ENCODE measurements at places on chromosomes 5 and 9.

GRCh38 chr9:81521892-81522291 lies 167.5 kb downstream of the TLE1 start:
- no peak for DNase-seq

DNA sequence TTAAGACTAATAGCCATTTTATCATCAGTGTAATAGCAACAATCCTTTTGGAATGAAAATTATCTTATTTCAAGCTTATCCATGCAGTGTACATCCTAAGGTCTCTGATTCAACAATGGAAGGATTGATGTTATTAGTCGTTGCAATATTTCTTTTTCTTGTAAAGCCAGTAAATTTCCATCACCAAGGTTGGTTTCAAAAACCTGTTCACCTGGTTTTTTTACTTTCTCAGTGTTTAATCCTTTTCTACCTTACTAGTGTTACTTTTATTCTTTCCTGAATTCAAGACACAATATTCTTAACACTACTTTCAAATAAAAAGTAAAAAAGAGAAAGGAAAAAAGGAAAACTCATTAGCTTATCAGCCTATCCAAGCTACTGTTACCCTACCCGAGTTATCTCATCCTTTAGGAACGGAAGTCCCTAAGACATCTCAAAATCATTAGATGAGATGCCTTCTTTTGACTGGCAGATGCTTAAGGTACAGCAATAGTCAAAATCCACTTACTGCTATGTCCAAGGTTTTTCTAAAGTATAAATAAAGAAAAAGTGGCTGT lies 5.4 kb downstream of the ZFR start:
- no peak for DNase-seq

GRCh38 chr5:74538206-74538661 lies 102.3 kb downstream of the ENC1 start:
- DNase-seq: no peak

GRCh38 chr9:128809831-128810230 lies 8.5 kb upstream of the ENDOG start:
- DNase-seq: no peak

GRCh38 chr9:107982001-107982400 lies 492.4 kb upstream of the KLF4 start:
- no peak for DNase-seq

GRCh38 chr5:171855798-171856763 lies 70.5 kb downstream of the SMIM23 start:
- DNase-seq: no peak

GRCh38 chr9:37295796-37296195 lies 126.7 kb upstream of the GRHPR start:
- DNase-seq: no peak

GRCh38 chr9:121622387-121623203 lies 28.8 kb upstream of the DAB2IP start:
- DNase-seq: no peak

- no peak for DNase-seq
Observed at GRCh38 chr9:13023498-13023897, 248.7 kb downstream of the LURAP1L start.

DNA sequence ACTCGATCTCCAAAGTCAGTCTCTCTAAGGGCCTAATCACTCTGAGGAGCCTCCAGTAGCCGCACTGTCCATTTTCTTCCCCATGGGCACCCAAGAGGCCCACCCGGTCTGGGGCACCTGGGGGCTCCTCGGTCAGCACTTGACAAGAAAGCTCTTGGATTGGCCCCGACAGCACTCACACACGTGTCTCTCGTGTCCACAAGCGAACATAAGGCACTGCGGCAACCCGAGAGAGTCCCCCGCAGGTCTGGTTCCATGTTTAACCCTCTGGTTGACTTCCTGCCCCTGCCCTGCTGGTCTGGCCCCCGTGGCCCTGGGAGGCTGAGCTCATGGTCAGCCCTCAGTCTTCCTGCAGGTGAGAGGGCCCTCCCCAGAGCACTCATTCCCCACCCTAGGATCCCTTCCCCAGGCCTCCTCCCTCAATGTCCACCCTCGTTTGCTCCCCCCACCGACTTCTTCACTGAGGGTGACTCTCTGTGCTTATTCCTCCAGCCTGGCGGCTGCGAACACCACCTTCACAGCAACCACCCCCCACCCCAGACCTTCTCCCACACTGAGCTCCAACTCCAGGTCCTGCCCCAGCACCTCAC lies 16.3 kb upstream of the LRRC14B start:
- no peak for DNase-seq

- no peak for DNase-seq
Observed at GRCh38 chr5:154406231-154406630, 39.6 kb upstream of the SAP30L start.

DNA sequence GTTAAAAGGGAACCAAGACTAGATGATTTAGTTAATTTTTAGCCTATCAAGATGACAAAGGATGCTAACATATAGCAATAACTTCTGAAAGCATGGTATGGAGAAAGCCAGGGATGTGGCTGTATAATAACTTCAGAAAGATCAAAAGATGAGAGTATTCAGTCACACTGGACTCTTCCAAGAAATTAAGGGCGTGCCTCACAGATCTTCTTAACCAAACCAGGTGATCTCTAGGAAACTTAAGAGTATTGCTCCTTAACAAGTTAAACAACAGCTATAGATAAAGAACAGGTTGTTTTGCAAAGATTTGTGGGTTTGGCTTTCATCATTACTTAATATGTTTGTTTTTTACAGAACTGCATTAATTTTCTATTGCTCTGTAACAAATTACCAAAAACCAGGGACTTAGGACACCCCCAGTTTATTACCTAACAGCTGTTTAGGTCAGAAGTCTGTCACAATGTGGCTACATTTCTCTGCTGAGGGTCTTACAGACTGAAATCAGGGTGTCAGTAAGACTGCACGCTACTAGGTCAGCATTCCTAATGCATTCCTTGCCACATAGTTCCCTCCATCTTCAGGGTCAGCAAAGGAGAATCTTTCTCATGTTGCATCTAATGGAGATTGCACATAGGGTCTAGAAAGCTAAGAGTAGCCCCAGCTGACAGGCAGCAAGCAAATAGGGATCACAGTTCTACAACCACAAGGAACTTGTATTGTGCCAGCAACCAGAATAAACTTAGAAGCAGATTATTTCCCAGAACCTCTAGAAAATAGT lies 113.8 kb downstream of the WDR70 start:
- no peak for DNase-seq

- DNase-seq: no peak
Observed at GRCh38 chr9:132670457-132671391, at the start of gene GTF3C4. Gene GTF3C4, plus strand, starts transcription at chr9:132670464. Its CDS starts 135 bp downstream, at chr9:132670599.

DNA sequence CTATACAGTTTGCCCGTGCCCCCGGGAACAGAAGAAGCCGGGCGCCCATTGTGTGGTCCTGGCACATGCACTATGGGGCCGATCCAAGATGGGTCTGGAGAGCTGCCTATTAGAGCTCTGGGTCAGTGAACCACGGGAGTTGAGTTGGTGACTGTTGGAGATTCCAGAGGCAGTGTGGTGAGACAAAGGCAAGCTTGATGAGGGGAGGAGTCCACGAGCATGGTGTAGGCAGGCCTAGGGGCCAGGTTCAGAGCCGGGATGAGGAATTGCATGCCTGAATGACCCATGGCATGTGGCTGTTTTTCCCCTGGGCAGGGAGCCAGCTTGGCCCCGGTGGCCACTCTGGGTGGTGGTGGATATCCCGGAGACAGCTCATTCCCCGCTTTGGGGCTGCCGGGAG lies 84.4 kb upstream of the STC2 start:
- DNase-seq: no peak

DNA sequence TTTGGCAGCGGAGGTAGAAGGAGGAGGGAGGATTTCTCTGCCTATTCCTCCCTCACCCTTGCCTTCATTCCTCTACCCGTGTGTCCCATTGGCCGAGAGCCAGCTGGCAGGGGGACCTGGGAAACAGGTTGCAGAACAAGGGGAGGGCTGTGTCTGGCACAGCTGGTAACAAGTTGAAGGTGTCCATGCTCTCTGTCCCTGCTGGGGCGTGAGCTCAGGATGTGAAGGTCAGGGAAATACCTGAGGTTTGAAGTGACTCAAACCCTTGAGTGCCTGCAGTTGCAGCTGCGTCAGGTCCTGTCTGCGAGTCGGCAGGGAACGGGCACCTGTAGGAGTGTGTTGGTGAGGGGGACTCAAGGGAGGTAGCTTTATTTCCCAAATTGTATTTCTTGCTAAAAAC lies 16.2 kb downstream of the MIGA2 start:
- no peak for DNase-seq

DNA sequence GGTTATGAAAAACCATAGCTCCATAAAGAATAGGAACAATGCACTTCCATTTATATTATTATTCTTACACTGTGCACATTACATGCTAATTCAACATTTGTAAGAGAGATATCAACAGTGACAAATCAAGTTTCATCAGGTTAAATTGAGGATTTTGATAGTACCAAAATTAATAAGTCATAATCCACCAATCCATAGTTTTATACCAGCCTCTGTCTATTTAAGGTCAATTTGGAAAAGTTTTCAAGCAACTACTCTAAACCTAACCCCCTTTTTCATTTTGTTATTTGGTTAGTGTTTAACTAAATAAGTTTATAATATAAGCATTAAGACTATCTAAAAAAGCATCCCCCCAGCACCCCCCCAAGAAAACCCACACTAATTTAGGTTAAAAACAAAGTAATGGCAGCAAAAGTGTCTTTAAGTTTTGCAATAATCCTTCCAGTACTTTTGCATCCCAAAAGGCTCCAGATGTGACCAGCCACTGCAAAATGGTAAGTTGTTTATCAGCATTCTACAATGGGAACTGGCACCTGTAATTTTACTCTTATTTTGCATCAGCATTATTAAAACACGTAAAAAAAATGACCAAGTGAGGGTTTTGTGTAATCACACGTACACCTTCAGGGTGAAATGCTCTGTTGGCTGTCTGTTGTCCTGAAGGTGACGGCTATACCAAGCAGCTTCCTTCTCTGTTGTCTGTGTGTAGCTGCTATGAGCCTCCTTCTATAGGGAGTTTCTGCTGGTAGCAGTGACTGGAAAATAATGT lies 36.8 kb upstream of the SSBP2 start:
- DNase-seq: no peak

DNA sequence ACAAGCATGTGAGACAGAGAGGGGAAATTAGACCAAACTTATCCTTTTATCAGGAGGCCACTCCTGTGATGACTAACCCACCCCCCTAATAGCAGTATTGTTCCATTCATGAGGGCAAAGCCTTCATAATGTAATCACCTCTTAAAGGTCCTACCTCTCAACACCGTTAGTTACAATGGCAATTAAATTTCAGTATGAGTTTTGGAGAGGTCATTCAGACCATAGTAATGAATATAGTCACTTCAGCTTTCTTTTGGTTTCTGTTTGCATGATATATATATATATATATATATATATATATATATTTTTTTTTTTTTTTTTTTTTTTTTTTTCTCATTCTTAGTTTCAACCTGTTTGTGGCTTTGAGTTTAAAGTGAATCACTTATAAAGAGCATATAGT lies 10.5 kb downstream of the ADGRV1 start:
- DNase-seq: no peak

DNA sequence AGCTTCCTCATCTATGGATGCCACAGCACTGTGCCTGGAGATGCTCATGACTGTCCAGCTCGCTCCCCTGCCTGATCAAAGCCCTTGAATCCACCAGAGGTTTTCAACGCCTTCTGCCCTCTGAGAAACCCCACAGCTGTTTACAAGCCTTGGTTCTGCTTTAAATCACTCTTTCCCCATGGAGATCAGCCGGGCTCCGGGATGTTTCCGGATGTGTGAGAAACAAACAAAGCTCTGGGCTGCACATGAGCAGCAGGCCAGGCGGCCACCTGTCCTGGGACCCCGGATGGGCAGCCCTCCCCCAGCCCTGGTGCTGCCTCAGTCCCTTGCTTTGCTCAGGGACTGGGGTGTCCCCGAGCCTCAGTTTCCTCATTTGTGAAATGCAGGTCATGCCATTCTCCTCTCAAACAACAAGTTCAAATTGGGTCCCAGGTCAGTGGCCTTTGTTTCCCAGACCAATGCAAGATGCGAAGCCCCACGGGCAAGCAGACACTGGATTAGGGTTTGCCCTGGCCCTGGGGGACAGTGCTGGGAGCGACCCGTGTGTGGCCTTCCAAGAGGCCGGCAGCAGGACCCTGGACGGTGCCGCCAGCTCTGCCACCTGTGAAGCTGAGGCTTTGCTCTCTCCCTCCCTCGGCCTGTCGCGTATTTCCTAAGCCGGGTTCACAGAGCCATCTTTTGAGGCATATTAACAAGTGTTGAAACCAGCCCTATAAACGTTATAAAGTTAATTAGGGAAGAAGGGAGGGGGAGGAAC lies 42.4 kb upstream of the PHYKPL start:
- no peak for DNase-seq

- DNase-seq: no peak
Observed at GRCh38 chr5:143230676-143230996, 172.8 kb downstream of the NR3C1 start.

GRCh38 chr5:120454094-120454798 lies 9.9 kb upstream of the PRR16 start:
- no peak for DNase-seq

GRCh38 chr5:160675988-160676387 lies 176.0 kb downstream of the ATP10B start:
- no peak for DNase-seq

GRCh38 chr9:38690574-38690973 lies 29.4 kb downstream of the FAM240B start:
- DNase-seq: no peak

DNA sequence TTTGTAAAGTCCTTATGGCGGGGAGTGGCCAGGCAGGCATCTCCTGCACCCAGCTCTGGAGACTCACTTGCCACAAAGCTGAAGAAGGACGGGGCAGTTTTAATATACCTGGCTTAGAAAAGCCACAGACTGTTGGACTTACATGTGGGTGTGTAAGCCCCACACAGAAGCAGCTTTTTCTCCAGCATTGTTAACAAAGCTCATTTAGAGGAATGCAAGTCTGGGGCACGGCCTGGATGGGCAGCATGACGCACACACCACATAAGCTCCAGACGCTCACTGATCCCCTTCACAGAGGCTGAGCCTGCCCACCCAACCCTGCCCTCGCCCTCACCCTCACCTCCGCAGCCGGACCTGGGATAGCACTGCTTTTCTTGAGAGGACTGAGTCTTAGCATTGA lies 58.0 kb upstream of the PDE8B start:
- no peak for DNase-seq

DNA sequence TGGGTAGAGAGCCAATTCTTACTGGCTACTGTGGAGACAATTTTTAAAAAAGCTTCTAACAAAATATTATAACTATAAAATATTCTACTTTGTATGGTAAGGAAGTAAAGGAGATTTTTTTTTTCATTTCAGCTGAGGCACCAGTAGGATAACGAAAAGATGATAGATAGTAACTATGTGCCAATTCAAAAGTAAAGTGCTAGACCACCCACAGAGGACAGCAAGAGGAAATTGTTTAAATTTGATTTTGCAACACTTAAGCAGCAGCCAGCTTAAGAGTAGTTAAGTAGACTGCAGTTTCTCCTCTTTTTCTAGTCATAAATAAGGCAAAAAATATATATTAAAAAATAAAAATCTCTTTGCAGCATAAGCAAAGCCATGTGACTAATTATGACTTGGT lies 1539.3 kb upstream of the ACO1 start:
- no peak for DNase-seq

GRCh38 chr5:68344447-68345111 lies 129.0 kb downstream of the PIK3R1 start:
- DNase-seq: no peak

All from esophagus squamous epithelium (tissue), 5 donors.